AG08396 (cell line): ENCODE measurements at places on chromosomes 2 and 18.

DNA sequence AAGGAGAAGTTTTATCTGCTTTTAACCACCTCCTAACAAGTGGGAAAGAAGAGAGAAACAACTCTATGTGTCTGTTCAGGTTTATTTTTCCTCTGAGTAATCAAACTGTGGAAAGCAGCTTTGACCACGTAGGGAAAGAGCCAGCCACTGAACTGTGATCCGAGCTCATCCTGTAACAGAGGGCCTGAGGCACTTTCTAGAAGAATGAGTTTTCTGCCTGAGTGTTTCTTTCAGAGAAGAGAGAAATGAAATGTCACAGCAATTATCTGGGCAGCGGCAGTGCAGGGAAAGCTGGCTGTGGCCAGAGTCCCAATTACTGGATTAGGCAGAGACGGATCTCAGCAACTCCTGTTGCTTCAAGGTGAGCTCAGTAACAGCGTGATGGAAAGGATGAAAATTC is 151.9 kb downstream of the CD226 start:
- peak; percentile 3 for DNase-seq

DNA sequence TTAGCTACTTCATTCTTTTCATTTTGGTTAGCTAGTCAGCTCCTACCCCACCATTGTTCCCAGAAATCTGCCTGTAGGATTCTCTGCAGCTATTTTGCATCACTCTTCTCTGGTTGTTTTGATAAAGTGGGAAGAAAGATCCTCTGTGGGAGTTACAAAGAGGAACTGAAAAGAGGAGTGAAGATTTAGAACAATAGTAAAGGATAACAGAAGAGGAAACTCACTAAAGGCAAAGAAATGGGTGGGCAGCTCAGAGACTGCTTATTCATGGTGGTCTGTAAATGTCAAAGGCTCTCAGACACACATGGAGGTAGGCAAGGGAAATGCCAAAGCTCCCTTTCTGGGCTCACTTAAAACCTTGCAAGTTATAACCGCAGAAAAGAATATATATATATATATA is 17.2 kb upstream of the CD207 start:
- no peak for DNase-seq

GRCh38 chr2:176755537-176756135 is 457.0 kb upstream of the HNRNPA3 start:
- no peak for DNase-seq

DNA sequence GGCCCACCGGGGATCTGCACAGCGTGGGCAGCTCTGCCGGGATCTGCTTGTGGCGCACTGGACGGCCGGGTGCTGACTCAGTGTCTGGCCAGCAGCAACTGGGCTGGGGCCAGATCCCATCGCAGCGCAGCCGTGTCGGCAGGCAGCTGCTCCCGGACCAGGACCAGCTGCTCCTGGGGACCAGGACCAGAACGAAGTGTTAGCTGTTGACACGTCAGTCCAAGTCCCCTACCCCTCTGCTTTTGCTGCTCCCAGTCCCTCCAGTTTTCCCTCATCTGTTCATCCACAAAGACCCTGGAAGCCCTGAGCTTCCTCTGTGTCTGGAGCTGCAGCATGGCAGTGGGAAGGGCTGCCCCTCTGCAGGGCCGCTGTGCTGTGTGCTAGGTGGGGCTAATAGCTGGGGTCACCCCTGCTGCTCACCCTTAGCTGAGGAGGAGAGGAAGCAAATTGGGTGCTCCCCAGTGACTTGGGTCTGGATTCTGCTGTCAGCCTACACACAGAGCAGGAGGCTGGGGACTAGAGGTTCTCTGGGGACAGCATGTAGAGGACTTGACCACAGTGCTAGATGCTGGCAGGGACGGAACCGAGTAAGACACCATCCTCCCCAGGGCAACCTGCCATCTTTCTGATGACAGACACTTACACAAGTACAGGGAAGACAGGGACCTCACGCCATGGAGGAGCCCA is 16.9 kb upstream of the KIF1A start:
- peak; percentile 88 for DNase-seq
